ENCODE measurements at places on chromosomes 11 and 22.

DNA sequence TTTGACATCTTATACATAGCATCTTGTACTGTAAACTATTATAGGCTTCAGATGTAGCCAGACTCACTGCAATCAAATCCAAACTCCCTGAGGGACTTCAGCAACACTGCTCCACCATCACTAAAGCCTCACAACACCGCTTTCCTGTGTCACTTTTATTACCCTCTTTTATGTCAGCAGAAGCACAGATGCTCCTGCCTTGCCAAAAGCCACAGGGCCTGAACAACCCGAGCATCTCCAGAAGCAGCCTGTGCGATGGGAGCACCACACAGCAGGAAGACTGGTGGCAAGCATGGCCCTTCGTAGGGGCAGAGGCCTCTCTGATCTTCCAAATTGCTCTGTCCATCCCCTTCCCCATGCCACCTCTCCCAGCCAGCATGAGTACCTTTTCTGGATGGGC is 22.9 kb downstream of the TMEM123 start:
- DNase-seq = no peak

GRCh38 chr11:30281476-30282288 is 41.2 kb upstream of the ARL14EP start:
- no peak for DNase-seq

GRCh38 chr11:92424281-92424680 is 199.7 kb downstream of the FAT3 start:
- no peak for DNase-seq

DNA sequence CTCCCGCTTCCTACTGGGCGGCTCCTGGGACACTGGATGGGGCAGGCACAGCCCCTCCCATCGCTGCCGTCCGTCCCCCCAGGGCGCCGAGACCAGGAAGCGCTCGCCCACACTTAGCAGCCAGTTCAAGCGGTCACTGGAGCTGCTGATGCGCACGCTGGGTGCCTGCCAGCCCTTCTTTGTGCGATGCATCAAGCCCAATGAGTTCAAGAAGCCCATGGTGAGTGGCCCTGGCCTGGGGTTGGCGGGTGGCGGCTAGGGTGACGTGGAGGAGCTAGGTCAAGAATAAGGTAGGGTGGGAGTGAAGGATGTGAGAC is 44.6 kb downstream of the MYO7A start:
- DNase-seq = no peak

DNA sequence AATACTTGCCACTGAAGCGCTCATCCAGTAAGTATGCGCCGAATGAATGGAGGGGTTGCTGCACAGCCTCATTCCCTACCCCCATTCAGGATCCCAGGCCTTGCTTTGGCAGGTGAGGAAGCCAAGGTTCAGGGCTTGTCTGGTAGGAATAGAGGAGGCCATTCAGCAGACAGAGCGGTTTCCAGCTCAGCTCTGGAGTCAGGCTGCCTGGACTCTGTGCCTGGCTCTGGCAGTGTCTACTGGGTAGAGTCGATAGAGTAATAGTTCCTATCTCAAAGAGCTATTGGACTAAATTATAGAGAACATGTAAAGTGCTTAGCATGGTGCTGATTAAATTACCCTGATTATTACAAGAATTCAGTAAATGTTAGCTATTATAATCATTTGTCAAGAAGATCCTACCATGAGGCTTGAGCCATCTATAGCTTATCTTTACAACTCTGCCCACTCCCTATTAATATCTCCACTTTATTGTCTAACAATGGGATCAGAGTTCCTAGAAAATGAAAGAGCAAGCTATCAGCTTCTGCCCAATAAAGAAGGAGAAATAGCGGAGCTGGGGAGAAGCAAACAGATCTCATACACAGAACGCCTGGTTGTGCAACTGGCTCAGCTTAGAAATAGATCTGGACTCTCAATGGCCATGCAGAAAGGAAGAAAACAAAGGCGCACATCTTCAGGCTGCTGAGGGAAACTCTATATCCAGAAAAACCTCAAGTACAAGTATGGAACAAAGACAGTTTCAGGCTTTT is 6.6 kb upstream of the SNX32 start:
- DNase-seq = no peak

- DNase-seq = no peak
Measured at GRCh38 chr11:58622344-58622743, at the start of gene CNTF. CNTF (plus strand) TSS chr11:58622665; CDS start chr11:58622753, 88 bp downstream.

GRCh38 chr11:83852775-83853442 is 566.7 kb upstream of the CCDC90B start:
- DNase-seq = no peak

DNA sequence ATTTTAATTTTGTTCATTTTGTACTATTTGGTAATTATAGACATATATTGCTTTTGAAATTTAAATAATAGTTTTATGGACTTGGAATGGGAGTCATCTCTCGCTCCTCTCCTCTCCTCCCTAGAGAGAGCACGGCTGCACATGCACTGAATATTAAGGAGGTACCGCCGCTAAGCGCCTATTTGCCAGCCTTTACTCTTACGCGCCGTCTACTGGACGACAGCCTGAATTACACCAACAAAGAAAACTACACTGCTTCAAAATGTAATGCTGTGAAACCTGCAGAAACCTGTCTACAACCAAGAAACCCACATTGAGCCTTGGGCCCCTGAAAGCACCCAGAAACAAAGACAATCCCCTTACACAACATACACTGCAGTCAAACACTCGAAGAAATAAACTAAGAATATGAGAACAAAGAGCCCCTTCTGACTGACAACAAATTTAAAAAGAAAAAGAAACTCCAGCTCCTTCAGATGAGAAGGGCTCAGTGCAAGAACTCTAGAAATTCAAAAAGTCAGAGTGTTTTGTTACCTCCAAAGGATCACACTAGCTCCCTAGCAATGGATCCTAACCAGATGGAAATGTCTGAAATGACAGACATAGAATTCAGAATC is 737.2 kb downstream of the LRRC4C start:
- no peak for DNase-seq

- no peak for DNase-seq
Measured at GRCh38 chr11:124238512-124238911, 2.4 kb upstream of the OR8G1 start.

DNA sequence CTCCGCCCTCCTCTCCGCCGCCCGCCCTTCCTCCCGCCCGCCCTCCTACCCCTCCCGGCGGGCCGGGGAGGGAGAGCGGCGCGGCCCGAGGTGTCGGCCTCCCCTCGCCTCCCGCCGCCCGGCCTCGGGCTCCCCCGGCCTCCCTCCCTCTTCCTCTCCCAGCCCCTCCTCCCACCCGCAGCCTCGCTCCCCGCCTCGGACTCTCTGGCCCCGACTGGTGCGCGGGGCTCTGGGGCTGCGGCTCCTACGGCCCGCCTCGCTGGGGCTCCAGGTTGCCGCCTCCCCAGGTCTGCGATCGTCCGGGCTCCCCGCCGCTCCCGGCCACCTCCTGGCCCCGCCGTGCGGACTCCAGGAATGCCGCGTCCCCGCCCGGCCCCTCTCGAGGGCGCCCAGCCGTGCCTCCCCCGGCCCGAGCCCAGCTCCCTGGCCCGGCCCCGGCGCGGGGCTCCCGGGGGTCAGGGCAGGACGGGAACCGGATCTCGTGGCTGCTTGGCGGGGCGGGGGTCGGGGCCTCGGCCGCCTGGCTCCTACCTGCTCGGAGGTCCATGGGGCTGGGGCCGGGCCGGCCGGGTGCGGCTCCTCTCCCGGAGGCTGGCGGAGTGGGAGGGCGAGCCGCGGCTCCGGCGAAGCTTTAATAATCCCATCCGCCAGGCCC is at the start of gene CLCF1:
CLCF1 (minus strand) TSS at position 606 of the 655 bp plus-strand sequence; CDS start at position 547, 59 bp downstream.
- DNase-seq = no peak

DNA sequence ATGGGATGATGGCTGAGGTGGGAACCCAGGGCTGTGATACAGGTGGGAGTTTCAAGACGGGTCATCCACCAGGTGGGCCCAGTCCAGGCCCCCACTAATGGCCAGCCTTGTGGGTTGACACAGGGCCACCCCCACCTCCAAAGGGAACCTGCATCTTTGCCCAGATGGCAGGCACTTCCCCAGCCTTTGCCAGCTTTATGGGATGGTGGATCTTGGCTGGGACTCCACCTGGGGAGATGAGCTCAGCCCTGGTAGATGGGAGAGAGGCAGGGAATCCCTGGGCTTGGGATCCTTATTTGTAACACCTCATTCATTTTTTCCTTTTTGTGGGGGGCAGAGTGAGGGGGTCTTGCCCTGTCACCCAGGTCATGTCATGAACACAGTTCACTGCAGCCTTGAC is 33.4 kb downstream of the CD82 start:
- no peak for DNase-seq

DNA sequence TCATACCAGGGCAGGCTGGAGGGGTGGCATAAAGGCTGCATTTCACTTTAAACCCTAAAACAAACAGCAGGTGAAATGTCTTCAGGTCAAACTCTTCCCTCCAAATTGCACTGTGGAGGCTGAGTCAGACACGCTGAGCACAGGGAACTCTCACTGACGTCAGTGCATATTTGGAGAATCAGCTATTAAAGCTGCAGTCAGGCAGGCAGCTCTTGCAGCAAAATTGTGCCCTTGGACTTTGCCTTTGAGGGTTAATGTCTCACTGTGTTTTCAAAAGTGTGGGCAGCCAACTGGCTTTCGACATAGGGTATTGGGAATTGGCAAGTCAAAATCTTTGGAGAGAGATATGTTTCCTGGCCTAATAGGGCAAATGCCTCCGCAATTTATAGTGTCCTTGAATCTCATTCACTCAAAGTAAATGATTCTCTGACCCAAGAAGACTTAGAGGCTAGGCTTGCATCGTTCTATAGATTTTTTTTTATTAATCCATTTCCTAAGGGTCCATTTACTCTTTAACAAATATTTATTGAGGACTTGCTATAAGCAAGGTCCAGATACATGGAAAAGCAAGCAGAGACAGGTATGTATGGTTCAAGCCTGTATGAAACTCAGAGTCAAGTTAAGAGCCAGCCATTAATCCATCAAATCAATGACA is 27.7 kb upstream of the SMCO4 start:
- no peak for DNase-seq

GRCh38 chr22:44085743-44086270 is 61.7 kb downstream of the PARVB start:
- no peak for DNase-seq

DNA sequence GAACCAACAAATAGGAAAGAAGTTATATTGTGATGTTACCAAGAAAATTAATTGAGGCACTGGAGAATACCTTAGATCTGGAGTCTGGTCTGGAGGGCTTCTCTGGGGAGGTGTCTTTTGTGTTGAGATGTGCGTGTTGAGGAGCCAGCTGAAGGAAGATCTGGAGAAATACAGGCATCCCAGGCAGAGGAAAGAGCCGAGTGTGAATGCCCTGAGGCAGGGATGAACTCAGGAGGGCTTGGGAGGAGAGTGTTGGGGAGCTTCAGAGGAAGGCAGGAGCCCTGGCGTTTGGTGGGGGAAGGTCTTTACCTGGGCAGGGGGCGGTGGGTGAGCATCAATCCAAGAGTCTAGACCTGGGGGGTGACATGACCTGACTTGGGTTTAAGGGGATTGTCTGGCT is 13.1 kb downstream of the SYNGR1 start:
- no peak for DNase-seq

DNA sequence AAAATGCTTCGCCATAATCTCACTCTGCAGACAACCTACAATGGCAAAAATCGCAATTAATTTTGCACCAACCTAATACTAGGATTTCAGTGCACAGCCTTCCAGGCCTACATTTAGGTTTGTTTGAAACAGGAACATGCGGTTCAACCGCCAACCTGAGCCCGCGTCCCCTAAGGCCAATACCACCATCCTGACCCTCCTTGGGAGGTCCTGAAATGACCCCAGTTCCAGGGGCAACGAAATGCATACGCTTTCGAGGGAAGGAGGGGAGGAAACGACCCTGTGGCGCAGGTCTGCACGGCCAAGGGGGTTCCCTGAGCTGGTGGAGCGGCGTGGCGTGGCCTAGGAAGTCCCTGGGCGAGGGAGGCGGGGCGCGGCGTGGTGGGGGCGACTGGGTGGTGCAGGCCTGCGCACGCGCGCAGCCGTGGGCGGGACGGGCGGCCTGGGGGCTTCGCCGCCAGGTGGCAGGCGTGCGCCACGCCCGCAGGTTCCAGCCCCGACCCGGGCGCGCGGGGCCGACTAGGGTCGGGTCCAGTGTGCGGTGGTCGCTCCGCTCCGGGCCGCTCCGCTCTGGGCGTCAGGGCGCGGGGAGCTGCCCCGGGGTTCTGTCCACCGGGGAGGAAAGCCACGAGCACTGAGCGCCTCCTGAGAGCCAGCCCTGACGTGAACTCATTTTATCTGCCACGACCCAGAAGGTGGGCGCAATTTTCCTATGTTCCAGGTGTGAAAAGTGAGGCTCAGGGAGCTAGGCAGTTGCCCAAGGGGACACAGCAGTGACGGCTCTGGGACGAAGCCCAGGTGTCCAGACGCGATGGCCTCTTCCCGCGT is 94.1 kb downstream of the SWAP70 start:
- peak; percentile 88 for DNase-seq

DNA sequence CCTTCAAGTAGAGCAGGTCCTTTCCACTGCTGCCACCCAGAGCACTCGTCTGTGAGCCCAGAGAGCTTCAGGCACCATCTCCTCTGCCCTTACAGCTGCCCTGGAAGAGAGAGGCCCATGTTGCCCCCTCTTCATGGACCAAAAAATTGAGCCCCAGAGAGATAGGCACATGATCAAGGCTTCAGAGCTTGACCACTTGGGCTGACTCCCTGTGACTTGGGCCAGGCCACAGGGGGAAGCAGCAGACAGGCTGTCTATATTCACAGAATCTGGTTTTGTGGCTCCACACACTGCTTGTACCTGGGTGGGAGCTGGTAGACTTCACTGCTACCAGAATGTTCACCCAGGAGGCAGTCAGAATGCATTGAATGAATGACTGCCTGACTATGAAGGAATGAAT is 58.2 kb downstream of the SMIM38 start:
- no peak for DNase-seq
